ENCODE measurements at places on chromosomes 1 and 21.

DNA sequence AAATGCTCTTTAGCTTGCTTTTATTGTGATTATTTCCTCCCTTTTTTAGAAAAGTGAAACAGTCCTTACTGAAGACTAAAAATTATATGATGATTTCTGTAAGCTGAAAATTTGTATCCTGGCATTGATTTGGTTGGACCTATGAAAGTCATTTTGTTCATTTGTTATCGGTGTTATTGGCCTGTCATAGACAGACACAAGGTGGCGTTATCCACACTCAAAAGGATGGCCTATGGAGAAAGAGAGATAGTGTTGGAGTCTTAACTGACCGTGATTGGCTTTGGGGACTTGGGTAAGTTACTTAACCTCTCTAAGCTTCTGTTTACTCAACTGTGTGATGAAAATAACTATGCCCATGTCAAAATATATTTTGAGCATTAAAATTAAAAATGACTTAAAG lies 203.6 kb upstream of the CHODL start:
- DNase-seq: peak; percentile 80

DNA sequence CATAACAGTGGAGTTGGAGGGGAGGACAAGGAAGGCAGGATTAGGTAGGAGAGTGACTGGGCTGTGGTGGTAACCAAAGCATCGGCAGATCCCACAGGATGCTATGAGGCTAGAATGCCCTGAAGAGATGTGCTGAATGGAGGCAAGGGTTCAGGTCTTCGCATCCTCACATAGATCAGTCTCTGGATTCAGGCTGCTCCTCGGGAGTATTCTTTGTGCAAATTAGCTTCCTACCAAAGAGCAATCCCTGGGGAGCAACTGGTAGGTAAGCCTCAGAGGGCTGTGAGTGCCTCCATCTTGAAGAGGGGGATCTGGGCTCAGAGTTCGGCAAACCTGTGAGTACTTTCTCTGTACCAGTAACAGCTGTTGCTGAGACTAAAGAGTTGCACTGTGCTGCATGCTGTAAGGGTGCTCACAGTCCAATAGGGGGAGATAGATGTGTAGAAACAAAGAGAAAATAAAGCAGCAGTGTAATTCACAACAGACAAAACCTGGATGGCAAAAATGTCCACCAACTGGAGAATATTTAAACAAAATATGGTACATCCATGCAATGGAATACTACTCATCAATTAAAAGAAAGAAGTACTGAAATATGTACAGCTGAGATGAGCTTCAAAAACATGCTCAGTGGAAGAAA lies 322.4 kb upstream of the DEPDC1 start:
- DNase-seq: peak; percentile 62

- DNase-seq: no peak
Observed at GRCh38 chr1:77558591-77559164, 123.8 kb downstream of the ZZZ3 start.

GRCh38 chr1:198107091-198107501 lies 49.7 kb upstream of the NEK7 start:
- DNase-seq: no peak

DNA sequence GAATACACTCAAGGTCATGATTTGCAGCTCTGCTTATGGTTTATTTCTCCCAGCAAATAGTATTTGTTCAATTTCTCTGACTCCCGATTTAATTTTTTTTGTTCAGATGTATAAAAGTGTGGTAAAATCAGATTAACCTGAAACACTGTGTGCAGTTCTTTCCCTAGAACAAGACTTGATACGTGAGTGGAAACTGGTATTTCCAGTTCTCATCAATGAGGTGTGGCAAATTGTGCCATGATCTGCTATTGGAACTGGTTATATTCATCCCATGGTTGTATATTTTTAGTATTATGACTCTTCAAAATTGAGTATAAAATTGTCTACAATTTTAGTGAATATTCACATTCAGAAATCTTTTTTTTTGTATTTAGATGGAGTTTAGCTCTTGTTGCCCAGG lies 76.8 kb upstream of the IVNS1ABP start:
- no peak for DNase-seq

DNA sequence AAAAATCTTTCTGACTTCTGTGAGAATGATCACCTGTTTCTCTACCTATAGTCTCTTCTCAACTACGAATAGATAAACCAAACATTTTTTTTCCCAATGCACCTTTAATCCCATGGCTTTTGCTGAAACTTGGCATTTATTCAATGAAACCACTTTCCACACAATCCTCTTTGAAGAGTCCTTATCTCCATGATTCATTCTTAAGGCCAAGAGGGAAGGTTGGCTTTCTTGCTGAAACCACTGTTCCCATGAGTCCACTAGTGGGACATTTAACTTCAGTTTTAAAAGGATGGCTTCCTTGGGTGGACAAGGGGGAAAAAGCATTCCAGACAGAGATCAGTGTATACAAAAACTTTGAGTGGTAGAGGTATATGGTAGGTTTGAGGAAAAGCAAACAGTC lies 73.6 kb downstream of the CRB1 start:
- no peak for DNase-seq
